ENCODE measurements at places on chromosomes 6 and 20.

DNA sequence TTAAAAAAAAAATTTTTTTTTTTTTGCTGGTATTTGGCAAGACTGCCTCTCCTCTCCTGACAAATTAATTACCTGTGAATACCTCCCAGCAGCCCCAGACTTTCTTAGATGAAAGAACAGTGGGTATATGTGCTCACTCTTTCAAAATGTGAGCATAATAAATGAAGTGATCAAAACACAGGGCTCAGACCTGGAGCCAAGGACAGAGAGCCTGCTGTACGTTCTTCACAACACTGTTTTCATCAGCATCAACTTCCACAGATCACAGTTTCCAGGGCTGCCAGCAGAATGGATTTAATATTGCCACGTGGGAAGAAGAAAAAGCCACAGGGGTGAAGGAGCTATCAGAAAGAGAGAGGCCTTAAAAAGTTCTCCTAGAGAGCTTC lies 25.3 kb upstream of the NRSN1 start:
- DNase-seq = no peak

DNA sequence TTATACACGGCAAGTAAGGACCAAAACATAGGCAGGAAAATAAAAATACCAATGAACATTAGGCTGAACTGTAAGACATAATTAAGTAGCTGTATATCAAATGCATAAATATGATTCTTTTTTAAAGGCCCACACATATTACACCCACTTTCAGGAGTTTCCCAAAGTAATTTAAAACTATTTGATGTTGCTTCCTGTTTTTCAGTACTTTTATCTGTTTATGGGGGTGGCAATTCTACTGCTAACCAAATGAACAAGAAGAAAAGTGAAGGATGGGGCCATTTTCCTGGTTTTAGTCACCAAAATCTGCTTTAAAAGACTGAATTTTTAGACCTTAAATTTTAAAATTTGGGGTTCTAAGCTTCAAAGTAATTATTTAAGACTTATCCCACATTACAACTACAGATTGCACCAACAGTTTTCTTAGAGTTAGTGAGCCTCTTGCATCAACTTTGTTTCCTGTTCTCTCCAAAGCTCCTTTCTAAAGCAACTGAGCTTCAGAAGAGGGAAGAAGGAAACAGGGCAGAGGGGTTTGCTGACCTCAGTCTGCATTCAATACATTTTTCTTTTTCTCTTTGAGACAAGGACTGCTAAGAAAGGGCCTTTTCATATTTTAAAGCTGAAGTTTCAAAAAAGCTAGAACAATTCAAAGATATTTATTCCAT lies 191.0 kb downstream of the BACH2 start:
- no peak for DNase-seq

GRCh38 chr20:50438986-50439407 lies 71.2 kb upstream of the PTPN1 start:
- no peak for DNase-seq

DNA sequence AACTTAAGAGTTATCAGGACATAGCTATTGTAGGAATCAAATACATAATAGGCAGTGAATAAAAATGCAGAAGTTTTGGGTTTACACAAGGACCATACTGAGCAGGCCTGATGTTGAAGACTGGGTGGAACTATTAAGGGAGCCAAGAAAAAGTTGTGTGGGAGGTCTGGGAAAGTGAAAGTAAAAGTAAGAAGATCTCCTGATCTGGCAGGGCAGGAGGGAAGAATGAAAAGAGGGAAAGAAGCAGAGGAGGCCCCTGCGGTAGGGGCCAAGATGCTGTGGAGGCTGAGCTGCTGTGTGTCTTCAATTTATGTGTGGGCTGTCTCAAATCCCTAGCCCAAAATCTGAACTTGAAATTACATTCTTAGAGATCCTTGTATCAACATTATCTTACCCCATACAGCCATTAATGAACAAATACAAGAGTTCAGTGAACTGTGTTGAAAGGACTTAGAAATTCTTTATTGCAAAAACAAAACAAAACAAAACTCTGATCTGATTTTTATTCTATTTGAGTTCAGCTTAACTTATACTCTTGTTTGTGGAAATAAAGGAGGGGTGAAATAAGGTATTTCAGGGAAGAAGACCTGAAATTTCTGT lies 1183.8 kb downstream of the HACE1 start:
- DNase-seq = no peak

DNA sequence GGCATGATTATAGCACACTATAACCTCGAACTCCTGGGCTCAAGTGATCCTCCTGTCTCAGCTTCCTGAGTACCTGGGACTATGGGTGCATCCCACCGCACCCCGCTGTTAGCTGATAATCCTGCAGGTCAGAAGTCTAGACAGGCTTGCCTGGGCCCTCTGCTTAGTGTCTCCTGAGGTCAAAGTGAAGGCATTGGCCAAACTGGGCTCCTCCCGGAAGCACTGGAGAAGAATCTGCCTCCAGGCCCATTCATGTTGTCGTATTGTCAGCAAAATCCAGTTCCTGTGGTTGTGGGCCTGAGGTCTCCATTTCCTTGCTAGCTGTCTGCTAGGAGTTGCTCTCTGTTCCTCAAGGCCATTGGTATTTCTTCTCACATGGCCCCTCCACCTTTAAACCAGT lies 6.3 kb upstream of the MROH8 start:
- DNase-seq = no peak

DNA sequence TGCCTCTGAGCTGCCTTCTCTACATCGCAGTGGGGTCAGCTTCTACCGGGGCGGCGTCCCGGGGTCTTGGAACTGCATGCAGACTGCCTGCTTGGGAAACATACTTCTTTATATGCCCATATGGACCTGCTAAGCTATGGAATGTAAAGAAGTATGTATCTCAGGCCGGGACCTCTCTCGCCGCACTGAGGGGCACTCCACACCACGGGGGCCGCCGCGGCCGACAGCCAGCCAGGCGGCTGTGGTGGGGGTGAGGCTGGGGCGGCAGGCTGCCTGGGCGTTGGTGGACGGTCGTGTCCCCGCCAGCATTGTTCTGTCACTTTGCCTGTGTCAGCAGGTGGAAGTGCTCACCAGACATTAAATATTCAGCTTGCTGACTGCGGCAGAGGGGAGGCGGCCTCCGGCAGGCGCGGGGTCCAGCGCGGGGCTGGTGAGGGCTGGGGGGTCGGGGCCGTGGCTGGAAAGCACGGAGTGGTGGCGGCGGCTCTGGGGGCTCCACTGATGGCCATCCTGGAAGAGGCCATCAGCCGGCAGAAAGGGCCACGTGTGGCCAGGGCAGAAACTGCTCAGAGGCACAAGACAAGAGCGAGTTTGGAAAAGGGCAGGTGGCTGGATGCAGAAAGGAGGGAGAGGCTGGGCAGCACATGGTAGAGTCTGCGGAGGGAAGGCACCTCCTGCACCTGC lies 78.6 kb upstream of the GATA5 start:
- DNase-seq = no peak

DNA sequence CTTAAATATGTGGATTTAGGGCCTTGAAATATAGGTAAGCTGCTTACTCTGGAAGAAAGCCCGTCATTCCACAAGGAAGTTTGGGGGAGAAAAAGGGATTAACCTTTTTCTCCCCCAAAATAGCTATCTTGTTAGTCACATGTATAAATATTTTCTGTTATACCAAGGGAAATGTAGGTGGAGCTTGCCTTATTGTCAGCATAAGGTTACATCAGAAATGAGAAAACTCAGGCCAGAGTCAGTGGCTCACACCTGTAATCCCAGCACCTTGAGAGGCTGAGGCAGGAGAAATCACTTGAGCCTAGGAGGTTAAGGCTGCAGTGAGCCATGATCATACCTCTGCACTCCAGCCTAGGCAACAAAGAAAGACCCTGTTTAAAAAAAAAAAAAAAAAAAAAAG lies 129.9 kb downstream of the LRFN2 start:
- DNase-seq = no peak

DNA sequence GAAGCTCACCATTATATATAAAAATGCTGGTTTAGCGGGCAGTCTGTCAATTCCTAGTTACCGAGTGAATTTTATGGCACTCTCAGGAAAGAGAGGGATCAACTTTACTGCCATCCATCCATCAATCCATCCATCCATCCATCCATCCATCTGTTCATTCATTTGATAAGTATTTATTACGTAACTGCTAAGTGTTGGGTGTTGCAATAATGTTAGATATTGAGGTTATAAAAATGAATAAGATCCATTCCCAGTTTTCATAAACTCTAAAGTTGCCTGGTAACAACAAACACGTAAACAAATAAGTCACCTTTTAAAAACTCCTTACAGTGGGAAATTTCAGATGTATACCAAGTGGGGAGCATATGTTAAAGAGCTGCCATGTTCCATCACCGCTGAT lies 36.8 kb downstream of the SASH1 start:
- no peak for DNase-seq

DNA sequence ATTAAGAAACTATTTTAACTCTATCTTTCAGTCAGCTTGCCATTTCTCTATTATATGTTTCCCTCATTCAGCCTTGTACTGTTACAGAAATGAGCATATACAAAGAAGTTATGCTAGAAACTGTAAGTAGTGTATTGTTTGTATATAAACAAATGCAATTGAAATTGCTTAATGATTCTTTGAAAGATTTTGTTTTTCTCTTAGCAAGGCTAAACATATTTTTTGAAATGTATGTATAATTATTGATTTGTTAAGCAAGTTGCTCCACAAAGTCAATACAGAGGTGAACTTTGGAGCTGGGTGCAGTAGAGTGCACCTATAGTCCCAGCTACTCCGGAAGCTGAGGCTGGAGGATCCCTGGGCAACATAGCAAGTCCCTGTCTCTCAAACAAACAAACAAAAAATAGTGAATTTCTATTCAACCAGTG lies 253.6 kb downstream of the RNGTT start:
- DNase-seq = no peak
